ENCODE measurements at places on chromosomes 12 and 14.

GRCh38 chr12:28177461-28177860, 12.8 kb upstream of the CCDC91 start:
- DNase-seq: no peak

DNA sequence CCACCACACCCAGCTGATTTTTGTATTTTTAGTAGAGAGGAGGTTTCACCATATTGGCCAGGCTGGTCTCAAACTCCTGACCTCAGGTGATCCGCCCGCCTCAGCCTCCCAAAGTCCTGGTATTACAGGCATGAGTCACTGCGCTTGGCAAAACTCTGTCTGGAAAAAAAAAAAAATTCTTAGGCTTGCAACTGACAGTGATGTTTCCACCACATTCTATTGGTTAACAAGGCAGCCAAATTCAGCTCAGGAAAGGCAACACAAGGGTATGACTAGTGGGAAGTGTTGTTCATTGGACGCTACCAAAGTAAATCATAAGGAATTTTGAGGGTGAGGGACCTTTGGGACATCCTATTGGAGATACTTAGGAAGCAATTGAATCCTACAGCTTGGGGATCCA, 2.9 kb upstream of the SBNO1 start:
- DNase-seq: no peak

GRCh38 chr14:66600416-66600815, 92.5 kb downstream of the GPHN start:
- no peak for DNase-seq

DNA sequence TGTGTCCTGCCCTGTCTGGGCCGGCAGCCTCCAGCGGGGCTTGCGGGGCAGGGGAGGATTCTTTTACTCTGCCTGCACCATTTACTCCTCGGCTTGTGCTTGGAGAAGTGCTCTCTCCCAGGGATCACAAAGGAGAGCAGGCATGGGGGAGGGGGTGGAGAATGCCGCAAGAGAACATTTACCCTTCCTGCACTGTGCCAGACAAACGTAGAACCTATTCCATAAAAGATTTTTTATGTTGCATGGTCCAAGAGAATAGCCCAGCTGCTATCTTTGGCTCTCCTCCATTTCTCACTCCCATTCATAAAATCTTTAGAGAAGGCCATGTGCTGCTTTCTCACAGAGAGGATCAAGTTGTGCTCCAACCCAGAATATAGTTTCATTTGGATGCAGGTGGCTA, 159.4 kb downstream of the SPTSSA start:
- DNase-seq: no peak

DNA sequence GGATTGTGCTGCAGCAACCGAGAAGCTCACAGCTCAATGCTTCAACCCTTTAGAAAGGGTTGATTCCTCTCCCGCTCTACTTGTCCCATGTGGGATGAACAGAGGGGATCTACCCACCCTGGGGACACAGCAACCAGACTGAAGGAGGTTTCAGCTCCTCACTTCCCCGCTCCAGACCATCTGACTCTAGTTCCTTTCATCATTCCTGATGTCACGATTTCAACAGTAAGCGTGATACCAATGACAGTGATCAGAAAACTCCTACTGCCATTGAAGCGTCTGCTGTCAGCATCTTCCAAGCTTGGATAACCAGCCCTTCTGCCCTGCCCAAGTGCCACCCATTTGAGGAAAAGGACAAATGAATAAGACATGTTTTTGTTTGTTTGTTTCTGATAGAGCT, 14.3 kb downstream of the SERPINA1 start:
- no peak for DNase-seq

- DNase-seq: no peak
Observed at GRCh38 chr14:75875958-75876357, 105.8 kb downstream of the TGFB3 start.

DNA sequence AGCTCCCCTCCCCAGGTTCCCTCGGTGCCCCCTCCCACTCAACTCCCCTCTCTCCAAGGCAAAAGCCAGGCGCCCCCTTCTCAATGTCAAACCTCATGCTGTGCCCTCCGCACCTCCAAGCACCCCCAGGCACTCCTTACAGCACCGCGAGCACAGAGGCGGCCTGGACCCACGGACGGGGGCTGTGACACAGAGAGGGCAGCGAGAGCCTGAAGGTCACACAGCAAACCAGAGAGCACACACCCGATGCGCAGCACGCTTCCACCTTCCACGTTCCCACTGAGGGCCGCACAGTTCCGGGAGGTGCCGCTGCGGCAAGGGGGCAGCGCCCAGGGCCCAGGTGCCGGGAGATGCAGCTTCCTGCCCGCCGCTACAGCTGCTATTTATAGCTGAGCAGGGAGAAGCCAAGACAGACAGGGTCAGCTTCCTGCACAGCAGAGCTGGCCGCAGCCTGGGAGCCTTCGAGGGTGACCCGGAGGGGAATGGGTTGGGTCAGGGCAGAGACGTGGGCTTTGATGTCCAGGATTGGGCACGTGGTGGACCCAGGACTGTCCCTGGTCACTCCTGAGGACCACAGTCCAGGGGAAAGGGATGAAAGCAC, 12.9 kb downstream of the NCOR2 start:
- no peak for DNase-seq

GRCh38 chr12:64976131-64976530, 145.0 kb downstream of the WIF1 start:
- no peak for DNase-seq

DNA sequence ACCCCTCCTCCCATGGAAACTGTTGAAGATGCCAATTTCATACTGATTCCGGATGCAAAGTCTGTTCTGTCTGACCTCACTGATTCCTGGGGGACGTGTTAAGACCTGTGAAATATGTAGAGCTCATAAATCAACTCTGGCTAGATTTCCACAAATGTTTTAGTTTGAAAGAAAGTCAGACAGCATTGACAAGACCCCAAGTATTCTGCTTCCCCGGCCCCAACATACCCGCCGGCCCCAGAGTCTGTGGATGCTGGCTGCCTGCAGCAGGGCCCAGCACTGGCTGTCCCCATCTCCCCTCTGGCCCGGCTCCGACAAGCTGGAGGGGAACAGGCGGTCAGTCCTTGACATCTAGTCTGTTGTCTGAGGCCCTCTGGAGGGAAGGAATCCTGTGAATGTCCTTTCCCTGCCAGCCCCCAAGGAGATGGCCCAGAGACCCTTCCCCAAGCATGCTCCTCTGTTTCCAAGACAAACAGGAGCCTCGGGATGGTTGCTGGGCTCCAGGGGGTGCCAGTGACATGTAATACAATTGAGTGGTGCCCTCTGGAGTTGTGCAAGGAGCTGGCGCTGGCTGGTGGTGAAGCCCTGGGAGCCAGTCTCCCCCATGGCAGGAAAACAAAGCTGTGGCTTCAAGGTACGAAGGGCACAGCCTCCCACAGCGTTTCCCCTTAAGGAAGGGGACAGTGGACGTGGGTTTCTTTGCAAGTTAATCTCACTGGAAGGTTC, 22.3 kb downstream of the FBLN5 start:
- DNase-seq: no peak

DNA sequence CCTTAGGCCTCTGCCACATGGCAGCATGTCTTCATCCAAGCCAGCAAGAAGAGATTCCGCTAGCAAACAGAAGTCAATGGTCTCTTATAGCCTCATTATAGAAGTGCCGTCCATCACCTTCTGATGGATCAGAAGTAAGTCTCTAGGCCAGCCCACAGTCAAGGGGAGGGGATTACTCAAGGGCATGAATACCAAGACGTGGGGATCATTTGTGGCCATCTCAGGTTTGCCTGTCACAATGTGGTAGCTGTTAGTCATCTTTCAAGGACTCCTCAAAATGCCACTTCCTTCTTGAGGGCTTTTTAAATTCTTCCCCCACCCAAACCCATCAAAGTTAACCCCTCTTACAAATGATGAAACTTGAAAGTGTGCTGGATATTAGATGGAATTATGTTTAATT, 8.1 kb upstream of the ADCY6 start:
- peak; percentile 32 for DNase-seq

GRCh38 chr14:29898470-29898869, 29.2 kb downstream of the PRKD1 start:
- DNase-seq: no peak

Data from stimulated activated CD4-positive, alpha-beta T cell treated with anti-CD3 and anti-CD28 coated beads, Interleukin-1b, Interleukin-23, amount 100 ng/mL, for 48 hours (primary cell).